ENCODE measurements at places on chromosomes 5 and 9.

DNA sequence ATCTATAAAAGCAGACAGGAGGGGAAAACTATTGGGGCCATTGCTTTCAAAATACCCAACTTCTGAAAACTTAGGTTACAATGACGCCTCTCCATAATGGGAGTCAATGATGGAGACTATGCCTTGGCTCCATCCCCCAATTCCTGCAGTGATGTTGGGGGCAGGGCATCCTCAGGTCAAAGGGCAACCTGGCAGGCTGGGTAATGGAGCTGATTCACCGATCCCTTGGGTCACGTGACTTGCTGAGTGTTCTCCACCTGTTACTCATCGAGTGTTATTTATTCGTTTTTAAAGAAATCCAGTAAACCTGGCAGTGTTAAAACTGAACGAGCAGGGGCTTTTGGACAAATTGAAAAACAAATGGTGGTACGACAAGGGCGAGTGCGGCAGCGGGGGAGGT is 244.4 kb downstream of the FAM114A2 start:
- DNase-seq, result no peak

DNA sequence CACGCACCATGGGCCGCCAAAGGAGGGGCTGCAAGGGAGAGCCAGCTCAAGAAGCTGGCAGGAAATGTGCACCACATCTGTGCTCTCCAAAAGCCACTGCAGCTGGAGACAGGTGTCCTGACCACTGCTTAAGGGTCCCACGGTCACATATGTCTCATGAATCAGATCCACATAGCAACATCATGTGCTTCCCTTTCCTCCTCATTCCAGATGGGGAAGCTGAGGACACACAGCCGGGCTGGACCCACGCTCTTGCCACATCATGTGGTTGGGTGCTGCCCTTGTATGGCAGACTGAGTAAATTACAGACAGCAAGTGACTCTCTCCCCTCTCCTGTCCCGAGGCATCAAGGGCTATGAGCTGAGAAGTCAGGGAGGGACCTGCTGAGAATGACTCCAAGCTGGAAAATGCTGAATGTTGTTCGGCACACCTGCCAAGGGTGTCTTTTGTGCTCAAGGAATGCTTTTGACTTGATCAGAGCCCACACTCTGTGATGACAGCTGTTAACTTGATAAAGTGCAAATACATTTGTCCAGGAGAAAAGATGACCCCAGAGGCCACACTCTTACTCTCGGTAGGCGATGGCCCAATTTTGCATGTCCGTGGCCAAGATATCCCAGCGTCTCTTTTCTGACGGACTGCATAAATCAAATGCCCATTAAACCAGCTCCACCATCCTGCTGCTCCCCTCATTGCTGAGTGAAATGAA is 58.2 kb downstream of the NSUN2 start:
- no peak for DNase-seq

GRCh38 chr5:135010502-135011354 is 23.3 kb downstream of the PITX1 start:
- DNase-seq, result no peak

GRCh38 chr9:30075451-30076199 is 2308.8 kb upstream of the ACO1 start:
- peak; percentile 74 for DNase-seq

- DNase-seq, result no peak
Measured at GRCh38 chr5:173882632-173883031, 5.5 kb upstream of the CPEB4 start.

- no peak for DNase-seq
Measured at GRCh38 chr5:125890511-125890931, 532.7 kb upstream of the GRAMD2B start.

GRCh38 chr5:78232163-78232562 is 62.3 kb downstream of the AP3B1 start:
- DNase-seq, result no peak

- DNase-seq, result no peak
Measured at GRCh38 chr9:99050924-99051323, 54.0 kb upstream of the TGFBR1 start.

DNA sequence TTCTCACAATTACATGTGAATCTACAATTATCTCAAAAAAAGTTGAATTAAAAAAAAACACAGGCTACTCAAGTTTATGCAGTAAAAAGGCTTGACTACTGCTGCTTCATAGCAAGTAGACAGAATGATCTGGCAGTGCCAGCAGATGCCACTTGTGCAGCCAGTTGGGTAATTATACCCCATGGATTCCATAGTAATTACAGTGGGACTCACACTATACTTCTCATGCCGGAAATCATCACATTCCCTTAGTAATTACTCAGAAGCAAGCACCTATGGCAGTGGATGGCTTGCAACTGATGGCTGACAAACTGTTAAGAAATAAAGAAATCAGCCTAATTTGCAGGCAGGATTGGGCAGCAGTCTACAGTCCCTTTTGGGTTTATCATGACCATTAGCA is 463.2 kb upstream of the KLF4 start:
- no peak for DNase-seq
